ENCODE measurements at places on chromosomes 1 and 21.

DNA sequence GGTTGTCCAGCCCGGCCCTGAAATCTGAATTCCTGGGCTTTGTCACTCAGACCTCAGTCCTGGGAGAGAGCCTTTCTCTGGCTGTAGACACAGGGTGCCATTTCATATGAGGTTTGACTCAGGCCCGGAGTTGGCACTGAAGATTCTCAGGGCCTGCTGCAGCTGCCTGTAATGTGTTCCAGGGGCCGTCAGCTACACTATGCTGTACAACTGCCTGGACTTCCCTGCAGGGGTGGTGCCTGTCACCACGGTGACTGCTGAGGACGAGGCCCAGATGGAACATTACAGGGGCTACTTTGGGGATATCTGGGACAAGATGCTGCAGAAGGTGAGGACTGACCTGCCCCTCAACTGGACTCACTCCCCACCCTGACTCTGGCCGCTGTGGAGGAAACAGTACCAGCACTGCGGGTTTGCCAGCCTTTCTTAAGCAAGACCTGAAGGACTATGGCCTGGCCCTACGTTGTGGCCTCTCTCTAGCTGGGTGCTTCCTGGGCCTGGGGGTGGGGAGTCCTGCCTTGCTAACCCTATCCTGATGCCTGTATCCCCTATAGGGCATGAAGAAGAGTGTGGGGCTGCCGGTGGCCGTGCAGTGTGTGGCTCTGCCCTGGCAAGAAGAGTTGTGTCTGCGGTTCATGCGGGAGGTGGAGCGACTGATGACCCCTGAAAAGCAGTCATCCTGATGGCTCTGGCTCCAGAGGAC lies 18.9 kb downstream of the FAAH start:
- no peak for DNase-seq

GRCh38 chr1:231557411-231557810 lies 28.9 kb downstream of the TSNAX start:
- no peak for DNase-seq

- DNase-seq, result no peak
These were observed 805.8 kb downstream of the ADGRL2 start for GRCh38 chr1:82606546-82606945.

DNA sequence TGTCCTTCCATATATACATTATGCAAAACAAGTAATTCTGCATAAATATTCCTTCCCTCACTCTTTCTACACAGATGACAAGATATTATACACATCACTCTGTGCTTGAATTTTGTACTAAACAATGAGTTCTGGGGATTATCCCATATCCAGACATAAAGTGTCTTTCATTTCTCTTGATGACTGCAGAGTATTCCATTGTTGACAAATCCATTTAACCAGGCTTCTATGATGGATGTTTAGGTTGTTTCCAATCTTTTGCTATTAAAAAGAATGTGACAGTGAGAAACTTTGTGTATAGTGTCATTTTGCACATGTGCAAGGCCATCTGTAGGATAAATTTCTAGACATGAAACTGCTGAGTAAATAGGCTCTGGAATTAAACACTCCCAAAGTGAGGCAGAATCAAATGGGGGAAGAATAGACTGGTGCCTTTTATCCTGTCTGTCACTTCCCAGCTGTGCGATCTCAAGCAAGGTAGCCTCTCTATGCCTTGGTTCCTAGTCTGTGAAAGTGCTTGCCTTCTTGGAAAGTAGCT lies 29.9 kb upstream of the ATP2B4 start:
- DNase-seq, result no peak

- no peak for DNase-seq
These were observed 1.2 kb upstream of the WNT3A start for GRCh38 chr1:228005511-228006033.

- peak; percentile 75 for DNase-seq
These were observed 11.3 kb downstream of the FAM20B start for GRCh38 chr1:179036844-179037465.

DNA sequence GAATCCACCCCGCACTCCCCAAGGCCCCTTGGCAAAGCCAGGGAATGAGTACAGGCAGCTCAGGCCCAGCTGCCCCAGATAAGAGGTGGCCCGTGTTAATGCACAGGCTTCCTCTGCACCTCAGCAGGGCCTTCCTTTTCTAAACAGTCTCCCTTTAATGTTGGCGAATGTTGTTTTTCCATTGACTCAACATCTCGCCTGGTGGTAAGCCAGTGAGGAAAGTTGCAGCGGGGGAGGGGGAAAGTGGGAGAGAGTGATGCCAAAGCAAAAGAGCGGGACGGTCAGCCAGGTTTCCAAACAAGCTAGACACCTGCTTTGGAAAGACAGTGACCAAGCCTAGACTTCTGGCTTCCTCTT lies 10.3 kb upstream of the PROX1 start:
- no peak for DNase-seq

GRCh38 chr1:85321237-85321964 lies 45.0 kb upstream of the BCL10 start:
- peak; percentile 76 for DNase-seq

DNA sequence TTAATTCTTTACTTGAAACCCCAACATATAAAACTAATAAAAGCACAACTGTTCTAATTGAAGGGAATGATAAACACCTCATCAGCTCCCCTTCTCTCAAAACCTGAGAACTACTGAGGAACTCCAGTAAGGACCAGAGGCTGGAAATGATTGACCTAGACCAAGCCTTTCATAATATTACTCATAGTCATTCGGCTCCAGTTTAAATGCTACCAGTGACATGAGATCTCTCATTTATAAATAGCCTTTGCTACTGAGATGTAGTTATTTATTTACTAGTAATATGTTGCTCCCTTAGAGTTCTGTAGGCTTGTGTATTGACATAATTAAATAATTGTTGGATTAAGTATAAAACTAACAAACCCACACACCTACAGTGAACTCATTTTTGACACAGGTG lies 209.8 kb upstream of the PRMT6 start:
- DNase-seq, result no peak

- no peak for DNase-seq
These were observed 16.5 kb downstream of the SMAP2 start for GRCh38 chr1:40389871-40390560.

GRCh38 chr1:230509281-230509977 lies 83.3 kb upstream of the PGBD5 start:
- peak; percentile 23 for DNase-seq

DNA sequence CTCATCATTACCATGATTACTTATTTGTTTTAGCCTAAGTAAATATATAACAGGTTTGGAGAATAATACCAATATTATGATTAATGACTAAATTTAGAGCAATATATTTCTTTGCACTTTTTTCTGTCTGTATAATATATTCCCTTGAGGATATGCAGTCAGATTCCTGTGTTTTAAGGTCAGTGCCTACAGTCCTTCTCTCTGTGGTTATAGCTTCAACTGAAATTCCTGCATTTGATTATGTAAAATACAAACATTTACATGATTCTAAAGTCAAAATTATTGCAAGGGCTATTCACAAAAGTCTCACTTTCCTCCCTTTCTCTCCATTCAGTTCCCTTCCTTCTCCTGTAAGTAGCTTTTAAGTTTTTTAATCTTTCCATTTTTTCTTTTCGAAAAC lies 142.9 kb upstream of the COL6A1 start:
- DNase-seq, result no peak

GRCh38 chr1:167717351-167717750 lies 4.4 kb upstream of the MPZL1 start:
- DNase-seq, result no peak

GRCh38 chr1:8167936-8168335 lies 141.8 kb upstream of the ERRFI1 start:
- DNase-seq, result no peak

DNA sequence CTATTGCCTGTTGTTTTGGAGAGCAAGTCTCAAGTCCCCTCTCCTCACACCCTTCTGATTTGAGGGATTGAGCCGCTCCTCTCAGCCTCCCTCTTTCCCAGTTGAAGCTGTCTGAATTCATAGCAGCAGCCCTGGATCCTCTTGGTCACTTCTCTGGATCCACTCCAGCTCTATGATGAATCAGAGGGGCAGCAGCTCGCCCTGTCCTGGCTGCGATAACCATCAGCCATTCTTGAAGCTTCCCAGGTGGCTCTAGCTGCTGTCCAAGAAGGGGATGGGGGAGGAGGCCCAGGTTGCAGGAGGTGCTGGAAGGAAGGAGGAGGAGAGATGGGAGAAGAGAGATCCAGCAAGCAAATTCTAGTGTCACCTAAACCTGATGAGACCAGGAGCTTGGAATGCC lies 31.3 kb downstream of the WNT4 start:
- no peak for DNase-seq

DNA sequence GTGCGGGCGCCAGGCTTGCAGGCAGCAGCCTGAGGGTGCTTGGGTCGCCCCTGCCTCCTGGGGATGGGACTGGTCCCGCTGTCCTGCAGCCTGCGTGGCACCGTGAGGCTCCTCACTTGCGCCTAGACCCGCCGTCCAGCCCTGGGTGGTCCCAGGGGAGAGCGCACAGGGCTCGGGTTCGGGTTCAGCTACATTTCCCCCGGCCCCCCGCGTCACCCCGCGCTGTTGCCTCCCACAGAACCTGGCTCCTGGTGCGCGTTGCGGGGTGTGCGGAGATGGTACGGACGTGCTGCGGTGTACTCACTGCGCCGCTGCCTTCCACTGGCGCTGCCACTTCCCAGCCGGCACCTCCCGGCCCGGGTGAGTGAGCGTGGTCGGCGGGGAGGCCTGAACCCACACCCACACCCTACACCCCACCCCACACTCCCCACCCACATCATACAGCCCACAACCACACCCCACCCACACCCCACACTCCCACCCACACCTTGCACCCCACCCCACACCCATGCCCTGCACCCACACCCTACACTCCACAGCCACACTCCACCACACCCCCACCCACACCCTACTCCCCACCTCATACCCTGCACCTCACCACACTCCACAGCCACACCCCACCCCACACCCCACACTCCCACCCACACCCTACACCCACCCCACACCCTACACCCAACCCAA lies 6.2 kb upstream of the PFKL start:
- DNase-seq, result no peak

DNA sequence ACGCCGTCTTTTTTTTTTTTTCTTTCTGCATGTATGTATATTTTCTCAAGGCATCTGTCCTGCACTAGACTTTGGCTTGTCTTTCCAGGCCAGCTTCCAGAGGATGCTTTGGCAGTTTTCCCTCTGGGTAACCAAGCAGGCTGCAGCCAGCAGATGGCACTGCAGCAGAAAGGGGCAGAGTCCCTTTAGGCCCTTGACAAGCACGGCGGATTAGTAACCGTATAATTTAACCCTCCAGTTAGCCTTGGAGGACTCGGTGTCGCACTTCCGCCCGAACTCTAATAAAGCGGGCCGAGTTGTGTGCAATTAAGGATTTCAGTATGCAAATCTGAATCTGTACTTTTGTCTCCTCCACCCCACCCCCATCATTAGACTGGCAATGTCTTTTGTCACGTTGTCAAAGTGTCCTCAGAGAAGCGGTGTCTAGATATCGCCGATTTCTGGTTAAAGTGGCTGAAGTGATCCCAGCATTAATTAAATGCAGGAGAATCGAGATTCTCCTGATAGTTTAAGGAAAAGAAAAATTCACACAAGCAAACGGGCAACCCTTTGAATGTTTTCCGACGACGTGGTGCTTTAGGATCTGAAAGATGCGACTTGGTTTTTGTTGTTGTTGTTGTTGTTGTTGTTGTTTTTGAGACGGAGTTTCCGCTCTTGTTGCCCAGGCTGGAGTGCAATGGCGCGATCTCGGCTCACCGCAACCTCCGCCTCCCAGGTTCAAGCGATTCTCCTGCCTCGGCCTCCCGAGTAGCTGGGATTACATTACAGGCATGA lies 1.1 kb upstream of the TMEM167B start:
- DNase-seq, result peak; percentile 70

- DNase-seq, result no peak
These were observed 186.5 kb downstream of the FASLG start for GRCh38 chr1:172845371-172845770.

GRCh38 chr1:240652549-240652948 lies 40.6 kb upstream of the GREM2 start:
- DNase-seq, result no peak

GRCh38 chr1:160961419-160961818 lies 6.8 kb upstream of the ITLN2 start:
- no peak for DNase-seq

- DNase-seq, result no peak
These were observed 624.8 kb upstream of the PTBP2 start for GRCh38 chr1:96096613-96097321.

DNA sequence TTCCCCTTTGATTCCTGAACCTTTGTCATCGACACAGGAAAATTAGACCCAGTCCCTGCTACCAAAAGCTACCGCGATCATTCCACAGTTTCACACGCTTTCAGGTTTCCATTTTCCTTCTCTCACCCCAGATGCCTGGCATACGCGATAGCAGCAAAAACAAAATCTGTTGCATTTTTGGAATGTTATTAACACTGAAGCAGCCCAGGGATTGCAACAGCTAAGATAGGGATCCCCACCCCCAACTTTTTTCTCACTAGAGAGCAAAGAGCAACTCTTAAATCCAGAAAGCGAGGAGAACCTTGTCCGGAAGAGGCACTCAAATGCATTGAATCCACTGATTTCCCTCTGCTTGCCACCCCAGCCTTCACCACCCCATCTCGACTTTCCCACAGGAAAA lies 8.9 kb downstream of the OVAAL start:
- no peak for DNase-seq

DNA sequence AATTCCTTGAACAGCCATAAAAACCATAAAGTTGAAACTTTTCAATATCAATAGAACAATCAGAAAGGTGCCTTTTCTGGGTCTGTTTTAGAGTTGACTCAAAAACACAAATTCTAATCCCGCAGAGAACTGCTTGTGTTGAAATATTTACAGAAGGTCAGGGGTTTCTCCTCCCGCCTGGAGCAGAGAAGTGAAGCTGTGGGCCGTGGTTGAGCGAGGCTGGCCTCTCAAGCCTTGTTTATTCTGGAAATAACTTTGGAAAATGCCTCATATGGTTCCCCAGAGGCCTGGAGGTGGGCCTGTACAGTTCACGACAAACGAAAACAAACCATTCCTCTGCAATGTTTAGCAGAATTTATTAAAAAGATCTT lies 90.8 kb upstream of the ERRFI1 start:
- DNase-seq, result no peak

GRCh38 chr21:36741506-36741905 lies 42.6 kb downstream of the SIM2 start:
- no peak for DNase-seq

DNA sequence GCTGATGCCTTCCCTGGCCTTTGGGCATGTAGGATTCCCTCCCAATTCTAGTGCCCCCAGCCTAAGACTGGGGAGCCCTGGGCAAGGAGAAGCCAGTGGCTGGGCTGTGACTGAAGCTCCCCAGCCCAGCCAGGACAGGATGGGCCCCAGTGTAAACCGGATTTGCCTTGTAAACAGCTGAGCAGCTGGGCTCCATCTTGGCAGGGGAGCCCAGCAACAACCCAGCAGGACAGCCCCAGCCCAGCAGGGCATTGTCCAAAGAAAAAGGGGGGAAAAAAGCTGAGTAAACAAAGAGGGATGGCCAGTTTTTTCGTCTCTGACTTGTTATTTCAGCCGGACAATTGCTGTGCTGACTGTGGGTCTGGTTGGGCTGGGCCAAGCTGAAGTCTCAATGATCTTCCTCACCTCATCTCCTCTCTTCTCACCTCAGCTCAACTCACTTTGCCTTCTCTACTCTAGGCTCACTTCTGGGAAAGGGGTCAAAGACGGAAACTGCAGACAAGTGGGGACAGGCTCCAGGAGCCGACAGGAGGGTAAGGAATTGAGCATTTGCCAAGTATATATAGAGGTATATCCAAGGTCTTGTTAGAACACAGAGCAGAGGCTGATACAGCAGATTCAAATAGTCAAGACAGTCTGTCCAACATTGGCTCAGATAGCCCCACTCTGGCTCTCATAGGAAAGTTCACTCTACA lies 97.7 kb downstream of the TMEM53 start:
- DNase-seq, result no peak

Data from common myeloid progenitor, CD34-positive (primary cell).